ENCODE measurements at places on chromosomes 2 and 18.
A peak's percentile ranks its signal among the peaks of the same experiment; 100 is the strongest.

DNA sequence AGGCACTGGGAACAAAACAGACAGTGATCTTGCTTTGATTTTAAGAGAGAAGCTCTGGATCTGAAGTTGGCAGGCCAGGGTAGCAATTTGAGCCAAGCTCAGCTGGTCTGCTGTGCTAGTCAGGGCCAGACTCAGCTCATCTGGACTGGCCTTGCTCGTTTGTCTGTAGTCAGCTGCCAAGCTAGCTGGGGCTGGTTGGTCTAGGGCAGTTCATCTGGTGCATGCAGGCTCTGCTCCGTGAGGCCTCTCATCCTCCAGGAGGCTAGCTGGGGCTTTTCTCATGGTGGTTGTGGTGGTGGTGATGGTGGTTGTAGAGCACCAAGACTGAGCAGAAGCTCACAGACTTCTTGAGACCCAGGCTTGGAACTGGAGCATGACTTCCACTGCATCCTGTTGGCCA is 10.3 kb downstream of the FBLN7 start:
- DNase-seq, result no peak

GRCh38 chr2:105455488-105456003 is 56.7 kb upstream of the FHL2 start:
- DNase-seq, result peak; percentile 100

GRCh38 chr2:134131681-134132489 is 122.0 kb upstream of the MGAT5 start:
- no peak for DNase-seq

DNA sequence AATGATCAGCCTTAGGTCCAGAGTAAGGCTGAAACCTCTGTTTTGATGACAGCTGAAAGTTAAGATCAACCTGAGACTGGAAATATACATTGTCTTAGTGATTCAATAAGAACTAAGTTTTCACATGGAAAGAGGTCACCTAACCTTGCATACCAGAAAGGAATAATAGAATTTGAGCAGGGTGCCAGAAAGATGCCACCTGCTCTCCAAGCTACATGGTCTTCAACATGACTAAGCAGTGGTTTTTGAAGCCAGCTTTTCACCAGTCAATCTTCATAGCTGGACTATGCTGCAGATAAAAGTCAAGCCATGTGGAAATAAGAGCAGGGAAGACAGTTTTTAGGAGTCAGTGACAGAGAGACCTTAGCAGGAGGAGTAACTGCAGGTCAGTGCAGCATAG is 589.4 kb upstream of the SYT4 start:
- no peak for DNase-seq

DNA sequence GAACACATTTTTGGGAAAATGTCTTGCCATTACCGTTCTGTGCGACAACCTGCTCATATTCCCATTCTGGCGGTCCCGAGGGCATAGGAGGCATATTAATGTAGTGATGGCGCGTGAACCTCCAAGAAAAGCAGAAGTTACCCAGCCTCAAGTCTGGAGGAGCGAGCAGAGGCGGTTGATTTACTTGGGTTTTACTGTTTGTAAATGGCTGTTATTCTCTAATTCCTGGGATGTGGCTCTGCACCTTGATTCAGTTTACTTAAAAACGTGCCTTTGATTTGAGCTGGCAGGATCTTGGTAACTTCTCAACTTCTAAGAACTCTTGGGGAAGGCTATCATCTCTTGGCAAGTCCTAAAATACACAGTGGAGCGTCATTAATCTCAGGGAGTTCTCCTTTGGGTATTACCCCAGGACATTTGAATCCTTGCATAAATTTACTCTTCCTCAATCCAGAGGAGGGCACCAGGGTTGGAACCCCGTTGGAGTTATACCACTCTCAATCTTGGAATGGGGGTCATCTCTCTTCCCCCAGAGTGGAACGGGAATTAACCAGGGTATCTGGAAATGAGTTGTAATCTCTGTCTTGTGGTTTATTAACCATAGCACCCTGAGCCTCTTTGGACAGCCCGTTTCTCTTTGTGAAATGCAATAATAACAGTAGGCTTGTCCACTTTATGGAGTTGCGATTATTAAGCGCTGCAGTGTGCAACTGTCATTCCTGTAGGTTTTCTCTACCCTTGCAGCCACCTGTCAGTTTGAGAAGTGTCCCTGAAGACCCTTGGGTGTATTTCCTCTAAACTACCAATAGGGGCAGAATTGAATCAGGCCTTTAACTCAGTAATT is 2.1 kb downstream of the HK2 start:
- peak; percentile 39 for DNase-seq

- no peak for DNase-seq
Measured at GRCh38 chr2:169818241-169818640, 6.5 kb downstream of the METTL5 start.

DNA sequence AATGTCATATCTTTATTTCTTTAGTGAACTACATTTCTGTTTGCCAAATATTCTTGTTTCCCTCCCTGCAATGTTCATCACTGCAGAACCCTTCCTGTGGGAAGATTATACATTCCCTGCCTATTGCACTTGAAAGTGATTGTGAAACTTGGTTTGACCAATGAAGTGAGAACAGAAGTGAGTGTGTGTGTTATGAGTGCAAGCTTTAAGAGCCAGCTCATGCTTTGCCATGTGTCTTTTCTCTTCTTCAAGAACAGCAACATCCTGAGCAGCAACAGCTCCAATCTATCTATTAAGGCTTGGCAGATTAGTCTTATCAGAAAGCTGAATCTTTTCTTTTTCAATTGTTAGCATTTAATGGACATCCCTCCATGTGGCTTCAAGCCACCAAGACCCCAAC is 42.0 kb upstream of the UBE2E3 start:
- peak; percentile 84 for DNase-seq

DNA sequence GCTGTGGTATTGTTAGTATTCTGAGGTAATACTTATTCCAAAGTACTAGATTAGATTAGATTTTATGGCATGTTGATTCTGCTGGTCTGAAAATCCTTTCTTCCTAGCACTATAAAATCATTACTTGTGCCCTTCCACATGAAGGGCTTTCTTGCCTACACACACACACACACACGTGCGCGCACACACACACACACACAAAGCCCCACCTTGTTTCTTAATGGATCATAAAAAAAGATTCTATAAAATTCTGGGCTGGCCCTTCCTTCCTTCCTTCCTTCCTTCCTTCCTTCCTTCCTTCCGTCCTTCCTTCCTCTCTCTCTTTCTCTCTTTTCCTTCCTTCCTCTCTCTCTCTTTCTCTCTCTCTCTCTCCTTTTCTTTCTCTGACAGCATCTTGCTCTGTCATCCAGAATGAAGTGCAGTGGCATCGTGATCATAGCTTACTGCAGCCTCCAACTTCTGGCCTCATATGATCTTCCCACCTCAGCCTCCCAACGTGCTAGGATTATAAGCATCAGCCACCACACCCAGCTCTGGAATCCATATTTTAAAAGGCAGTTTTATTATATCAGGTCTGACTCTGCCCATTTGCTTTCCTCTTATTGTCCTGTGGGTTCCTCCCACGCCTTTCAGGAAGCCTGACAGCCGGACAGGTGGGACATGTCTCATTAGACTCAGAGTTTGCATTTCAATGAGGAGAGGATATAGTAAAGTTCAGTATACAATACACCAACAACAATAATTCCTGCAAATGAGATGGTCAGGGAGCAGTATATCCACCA is 321.1 kb downstream of the PIK3C3 start:
- no peak for DNase-seq

GRCh38 chr2:16525265-16525887 is 140.3 kb downstream of the CYRIA start:
- DNase-seq, result no peak

GRCh38 chr18:25651553-25651952 is 299.6 kb upstream of the ZNF521 start:
- DNase-seq, result no peak

DNA sequence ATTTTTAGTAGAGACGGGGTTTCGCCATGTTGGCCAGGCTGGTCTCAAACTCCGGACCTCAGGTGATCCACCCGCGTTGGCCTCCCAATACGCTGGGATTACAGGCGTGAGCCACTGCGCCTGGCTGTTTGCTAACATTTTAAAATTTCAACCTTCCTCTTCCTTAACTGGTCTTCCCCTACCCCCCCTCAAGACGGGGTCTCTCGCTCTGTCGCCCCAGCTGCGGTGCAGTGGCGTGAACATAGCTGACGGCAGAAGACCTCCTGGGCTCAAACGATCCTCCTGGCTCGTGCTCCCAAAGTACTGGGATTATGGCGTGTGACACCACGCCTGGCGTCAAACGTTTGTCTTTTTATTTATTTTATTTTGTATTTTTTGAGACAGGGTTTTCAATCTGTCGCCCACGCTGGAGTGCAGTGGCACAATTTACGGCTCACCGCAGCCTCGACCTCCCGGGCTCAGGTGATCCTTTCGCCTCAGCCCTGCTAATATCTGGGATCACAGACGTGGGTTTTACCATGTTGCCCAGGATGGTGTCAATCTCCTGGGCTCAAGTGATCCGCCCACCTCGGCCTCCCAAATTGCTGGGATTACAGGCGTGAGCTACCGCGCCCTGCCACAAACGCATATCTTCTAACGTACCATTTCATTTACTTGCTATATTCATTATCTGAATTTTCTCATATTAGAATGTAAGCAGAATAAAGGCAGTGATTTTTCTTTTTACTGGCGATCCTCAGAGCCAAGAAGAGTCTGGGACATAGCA is 984 bp upstream of the MSH2 start:
- no peak for DNase-seq

DNA sequence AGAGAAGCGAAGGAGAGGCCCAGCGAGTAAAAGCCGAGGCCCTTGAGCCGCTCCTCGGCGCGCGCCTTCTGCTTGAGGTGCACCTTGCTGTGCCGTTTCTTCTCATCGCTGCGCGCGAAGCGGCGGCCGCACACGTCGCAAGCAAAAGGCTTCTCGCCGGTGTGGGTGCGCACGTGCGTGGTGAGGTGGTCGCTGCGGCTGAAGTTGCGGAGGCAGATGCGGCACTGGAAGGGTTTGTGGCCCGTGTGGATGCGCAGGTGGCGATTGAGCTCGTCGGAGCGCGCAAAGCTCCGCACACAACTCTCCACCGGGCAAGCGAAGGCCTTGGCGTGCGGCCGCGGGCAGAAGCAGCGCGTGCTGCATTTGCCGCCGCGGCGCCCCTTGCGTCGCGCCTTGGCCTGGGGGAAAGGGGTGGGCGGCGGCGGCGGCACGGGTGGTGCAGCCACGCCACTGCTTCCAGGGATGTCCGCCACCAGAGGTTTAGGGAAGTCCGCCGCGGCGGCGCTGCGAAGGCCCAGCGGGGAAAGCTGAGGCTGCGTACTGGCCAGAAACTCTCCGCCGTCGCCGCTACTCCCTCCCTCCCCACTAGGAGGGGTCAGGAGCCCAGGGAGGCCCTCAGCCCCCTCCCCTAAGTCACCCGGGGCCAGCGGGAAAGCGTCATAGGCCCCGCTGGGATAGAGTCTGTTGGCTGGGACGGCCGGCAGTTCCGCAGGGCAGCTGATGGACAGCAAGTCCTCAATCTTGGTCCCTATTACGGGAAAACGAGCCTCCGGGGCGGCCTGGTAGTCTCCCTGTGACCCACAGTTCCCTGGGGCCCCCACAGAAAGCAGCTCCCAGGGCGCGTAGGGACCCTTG is 1.7 kb downstream of the EGR4 start:
- no peak for DNase-seq

- DNase-seq, result no peak
Measured at GRCh38 chr2:42744545-42745082, 19.3 kb downstream of the OXER1 start.

- peak; percentile 51 for DNase-seq
Measured at GRCh38 chr18:12656938-12657683, 796 bp downstream of the SPIRE1 start.

DNA sequence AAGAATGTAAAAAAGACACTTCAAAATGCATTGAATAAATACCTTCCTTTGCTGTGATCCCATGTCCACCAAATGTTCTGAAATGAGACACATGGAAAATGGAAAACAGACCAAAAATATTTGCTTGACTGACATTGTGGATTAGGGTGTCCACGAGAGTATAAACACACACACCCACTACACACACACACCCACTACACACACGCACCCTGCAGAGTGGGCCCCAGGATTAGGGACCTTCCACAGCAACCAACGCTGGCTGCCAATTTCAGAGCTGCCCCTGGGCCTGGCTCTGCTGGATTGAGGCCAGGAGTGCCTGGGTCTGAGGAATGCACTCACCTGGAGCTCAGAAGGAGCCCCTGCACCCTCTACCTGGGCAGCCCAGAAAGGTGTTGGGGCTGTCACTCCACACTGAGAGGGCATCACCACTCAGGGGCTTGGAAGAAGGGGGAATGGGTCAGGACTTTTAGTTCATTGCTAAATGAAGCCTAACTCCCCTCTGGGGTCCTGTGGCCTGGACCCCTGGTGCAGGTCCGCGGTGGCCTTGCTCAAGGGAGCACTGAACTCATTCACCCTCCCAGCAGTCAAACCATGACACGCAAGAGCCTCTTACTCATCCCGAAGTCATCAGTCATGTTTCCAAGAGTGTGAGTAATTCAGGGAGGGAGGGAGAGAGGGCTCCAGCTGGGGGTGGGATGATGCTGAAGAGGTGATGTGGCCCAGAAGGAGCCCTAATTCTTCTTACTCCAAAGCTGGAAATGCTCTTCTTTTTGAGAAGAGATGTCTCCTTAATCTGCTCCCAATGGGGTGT is 50.2 kb upstream of the PLB1 start:
- peak; percentile 94 for DNase-seq

DNA sequence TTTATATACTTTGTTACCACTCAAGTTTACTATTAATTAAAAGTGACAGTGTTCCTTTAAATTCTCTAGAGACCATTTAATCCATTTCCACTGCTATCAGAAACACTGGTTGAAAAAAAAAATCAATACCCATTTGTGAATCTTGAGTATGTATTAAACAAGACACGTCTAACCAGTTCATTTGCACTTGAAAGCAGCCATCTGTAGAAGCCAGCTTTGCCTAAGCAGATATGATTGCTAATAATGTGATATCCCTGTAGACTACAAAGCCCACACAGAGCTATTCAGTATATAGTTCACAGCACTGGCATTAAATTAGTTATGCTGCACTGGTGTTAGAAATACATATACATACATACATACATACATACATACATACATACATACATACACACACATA is 111.8 kb upstream of the SP3 start:
- no peak for DNase-seq

GRCh38 chr2:84302513-84303412 is 156.3 kb downstream of the SUCLG1 start:
- DNase-seq, result peak; percentile 49

DNA sequence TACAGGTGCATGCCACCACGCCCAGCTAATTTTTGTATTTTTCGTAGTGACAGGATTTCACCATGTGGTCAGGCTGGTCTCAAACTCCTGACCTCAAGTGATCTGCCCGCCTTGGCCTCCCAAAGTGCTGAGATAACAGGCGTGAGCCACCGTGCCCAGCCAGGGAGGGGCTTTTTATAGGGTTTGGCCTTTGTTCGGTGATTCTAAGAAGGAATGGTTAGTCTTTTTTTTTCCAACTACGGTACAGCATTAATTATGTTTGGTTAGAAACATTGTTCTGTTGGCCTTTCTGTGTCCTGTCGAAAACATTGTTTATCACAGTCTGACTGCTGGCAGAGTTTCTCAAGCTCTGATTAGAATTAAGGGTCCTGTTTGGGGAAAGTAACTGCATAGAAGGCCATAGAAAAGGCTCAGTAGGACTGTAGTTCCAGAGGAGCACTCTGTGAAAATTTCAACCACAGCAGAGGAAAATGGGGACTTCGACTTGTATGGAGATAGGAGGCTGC is 19.3 kb upstream of the SMCHD1 start:
- DNase-seq, result no peak

GRCh38 chr2:218873359-218874194 is 7.1 kb upstream of the WNT10A start:
- DNase-seq, result no peak
